Stimulated activated CD8-positive, alpha-beta memory T cell treated with anti-CD3 and anti-CD28 coated beads, Interleukin-7, amount 100 ng/mL, for 1 hour (primary cell): ENCODE measurements at places on chromosomes 7 and 10.

- no peak for DNase-seq
Observed at GRCh38 chr7:129122751-129123509, 21.6 kb upstream of the TSPAN33 start.

DNA sequence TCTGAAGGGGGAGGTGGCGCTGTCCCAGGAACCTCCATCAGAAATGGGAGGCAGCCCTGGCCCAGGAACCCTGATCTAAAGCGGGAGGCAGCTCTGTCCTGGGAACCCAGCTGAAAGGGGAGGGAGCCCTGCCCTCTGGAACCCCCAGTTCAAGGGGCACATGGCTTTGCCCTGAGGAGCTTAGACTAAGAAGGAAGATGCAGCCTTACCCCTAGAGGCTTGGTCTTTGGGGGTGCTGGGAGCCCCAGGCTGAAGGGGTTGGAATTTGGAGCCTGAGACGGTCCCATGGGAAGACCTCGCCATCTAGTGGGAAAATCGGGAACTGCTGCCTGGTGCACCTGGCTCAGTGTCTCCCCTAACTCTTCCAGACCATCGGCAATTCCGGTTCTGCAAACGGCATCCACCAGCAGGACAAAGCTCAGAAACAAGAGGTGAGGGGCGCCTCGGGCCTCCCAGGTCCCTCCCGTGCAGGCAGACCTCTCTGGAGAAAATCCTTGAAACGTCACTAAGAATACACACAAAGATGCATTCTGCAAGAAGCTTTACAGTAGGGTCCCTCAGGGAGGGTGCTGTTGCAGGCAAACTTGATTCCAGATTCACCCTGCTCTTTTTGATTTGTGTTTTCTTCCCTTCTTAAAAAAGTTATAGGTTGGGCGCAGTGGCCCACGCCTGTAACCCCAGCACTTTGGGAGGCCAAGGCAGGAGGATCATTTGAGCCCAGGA lies 52.4 kb upstream of the GTF2IRD1 start:
- peak; percentile 50 for DNase-seq

- no peak for DNase-seq
Observed at GRCh38 chr7:39758234-39758970, 135.0 kb downstream of the RALA start.

DNA sequence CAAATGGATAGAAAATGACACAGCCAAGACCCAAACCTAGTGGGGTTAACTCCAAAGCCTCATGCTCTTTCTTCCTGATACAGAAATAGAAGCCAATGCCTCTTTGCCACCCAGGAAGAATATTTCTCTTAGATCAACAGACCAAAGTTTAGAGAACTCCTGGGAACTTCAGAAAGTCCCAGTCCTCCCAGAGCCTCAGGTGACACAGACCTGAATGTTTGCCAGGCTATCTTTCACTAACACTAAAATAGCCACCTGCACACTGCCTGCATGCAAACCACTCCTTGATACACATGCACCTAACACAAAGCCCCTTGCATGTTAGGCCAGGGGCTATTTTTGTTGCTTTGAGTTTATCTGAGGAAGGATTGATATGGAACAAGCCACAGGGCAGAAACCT lies 27.7 kb downstream of the LSM5 start:
- no peak for DNase-seq
